ENCODE measurements at places on chromosomes 7 and 10.
A peak's percentile ranks its signal among the peaks of the same experiment; 100 is the strongest.

DNA sequence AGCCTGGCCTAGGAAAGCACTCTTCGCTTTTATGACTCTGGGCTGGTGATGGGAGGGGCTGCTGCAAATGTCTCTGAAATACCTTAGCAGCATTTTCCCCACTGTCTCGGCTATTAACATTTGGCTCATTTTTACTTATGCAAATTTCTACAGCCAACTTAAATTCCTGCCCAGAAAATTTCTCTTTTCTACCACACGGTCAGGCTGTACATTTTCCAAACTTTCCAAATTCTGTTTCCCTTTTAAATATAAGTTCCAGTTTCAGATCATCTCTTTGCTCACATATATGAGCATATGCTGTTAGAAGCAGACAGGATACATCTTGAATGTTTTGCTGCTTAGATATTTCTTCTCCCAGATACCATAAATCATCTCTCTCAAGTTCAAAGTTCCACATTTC is 332.3 kb downstream of the ADK start:
- DNase-seq = no peak

DNA sequence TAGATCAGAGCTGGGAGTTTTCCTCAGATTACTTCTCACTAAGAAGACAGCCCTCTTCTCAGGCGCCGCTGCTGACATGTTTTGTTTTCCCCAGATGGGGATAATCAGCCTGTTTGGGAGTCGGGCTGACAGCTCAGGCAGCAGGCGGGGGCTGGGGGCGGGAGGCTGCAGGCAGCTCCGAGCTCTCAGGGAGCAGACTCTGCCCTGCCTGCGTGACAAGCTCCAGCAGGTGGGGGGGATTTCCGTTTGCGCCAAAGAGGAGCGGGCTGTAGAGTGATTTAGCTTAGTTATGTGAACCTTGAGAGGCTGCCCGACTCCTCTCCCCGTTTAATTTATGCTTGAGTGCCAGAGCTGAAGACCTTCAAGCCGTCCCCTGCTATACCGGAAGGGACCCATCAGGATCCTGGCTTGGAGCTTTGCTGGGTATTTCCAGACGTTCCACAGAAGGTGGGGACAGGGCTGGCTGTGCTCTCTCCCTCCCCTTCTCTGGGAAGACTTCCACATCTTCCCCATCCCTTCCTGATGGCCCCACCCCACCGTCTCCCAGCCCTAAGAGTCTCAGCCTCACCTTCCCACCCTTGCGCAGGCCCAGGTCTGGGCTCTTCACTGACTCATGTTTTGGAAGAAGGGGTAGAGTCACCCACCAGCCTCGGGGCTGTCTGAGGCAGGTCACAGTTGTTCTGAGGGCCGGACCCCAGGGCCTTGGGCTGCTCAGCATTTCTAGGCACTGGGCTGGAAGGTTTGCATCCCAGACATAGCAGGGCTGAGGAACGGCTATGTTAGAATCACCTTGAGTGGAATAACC is 24.7 kb upstream of the ADCYAP1R1 start:
- peak; percentile 8 for DNase-seq

DNA sequence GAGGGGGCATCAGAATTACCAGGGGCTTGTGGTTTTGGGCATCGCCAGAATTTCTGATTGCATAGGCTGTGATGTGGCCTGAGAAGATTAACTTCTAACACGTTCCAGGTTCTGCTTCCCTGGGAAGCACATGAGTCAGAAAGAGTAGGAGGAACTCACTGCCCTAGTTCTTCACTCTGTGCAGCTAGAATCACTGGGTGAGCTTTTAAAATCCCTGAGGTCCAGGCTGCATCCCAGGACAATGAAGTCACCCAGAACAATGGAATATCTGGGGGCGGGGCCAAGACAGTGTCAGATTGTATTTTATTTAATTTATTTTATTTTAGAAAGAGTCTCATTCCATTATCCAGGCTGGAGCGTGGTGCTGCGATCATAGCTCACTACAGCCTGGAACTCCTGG is 636.5 kb downstream of the CALN1 start:
- DNase-seq = no peak

GRCh38 chr10:84166620-84167288 is 6.8 kb upstream of the GPR15LG start:
- DNase-seq = no peak

DNA sequence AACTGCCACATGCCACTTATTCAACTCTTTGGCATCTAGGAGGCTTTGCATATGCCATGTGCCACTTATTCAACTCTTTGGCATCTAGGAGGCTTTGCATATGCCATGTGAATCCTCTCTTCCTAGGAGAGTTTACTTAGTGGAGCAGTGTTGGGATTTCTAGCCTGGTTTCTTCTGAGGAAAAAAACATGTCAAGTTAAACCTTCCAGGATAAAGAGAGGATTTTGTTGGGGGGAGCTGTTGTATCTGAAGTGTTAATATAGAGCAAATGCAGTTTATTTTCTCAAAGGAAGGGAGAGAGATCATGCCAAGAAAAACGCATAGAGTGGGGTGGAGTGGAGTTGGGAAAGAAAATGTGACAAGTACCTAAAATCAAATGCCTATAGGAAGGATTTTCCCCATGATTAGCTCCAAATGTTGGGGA is 91.5 kb downstream of the MCU start:
- no peak for DNase-seq

DNA sequence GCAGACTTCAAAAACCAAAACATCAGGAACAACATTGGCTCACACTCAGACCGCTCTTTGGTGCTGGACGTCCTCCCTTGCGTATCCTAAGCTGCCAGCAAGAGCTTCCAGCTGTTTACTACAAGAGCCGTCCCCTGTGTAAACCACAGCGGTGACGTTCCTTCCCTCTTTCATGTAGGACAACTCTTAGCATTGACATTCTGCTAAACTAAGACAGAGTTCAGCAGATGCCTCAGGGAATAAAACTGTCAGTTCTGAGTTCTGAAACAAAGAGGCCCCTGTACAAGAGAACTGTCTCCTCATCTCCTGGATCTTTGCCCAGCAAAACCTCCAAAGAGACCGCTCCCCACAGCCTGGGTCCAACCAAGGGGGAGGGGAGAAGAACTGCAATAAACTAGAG is 57.8 kb upstream of the OPALIN start:
- no peak for DNase-seq

- DNase-seq = no peak
Observed at GRCh38 chr7:116524221-116524608, 621 bp upstream of the CAV1 start.

DNA sequence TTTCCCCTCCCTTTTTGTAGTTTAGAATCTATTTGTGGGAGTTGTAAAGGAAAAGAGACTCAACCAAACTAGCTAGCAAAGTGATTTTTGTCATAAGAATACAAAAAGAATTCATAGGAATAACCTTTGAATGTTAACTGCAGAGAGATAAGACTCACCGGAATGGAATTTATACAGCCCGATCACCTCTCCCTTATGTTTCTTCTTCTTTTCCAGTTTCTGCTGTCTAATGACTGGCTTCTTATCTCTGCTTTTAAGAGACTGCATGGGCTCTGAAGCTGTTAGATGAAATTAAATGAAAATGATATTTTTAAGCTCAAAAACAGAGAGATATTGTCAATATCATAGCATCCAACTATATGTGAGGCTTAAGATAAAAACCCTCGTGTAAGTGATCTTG is 1095.9 kb downstream of the REEP3 start:
- no peak for DNase-seq

GRCh38 chr7:12855036-12855435 is 167.6 kb downstream of the ARL4A start:
- DNase-seq = no peak

DNA sequence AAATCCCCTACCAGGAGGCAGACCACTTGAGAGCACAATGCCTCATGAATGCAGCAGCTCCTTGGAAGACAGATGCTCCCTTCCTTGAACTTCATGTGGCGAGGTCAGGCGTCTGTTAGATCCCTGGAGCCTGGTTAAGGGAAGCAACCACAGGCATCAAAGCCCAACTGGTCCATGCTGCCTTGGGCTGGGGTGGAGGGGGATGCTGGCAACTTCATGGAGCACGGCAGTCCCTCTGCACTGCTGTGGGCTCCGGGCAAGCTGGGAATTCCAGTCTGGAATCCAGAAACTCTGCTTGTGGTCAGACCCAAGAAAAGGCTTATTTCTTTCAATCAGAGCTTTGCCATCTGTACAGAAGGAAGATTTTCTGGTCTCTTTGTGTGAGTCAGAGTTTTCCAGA is 130.4 kb downstream of the PFKFB3 start:
- DNase-seq = no peak

DNA sequence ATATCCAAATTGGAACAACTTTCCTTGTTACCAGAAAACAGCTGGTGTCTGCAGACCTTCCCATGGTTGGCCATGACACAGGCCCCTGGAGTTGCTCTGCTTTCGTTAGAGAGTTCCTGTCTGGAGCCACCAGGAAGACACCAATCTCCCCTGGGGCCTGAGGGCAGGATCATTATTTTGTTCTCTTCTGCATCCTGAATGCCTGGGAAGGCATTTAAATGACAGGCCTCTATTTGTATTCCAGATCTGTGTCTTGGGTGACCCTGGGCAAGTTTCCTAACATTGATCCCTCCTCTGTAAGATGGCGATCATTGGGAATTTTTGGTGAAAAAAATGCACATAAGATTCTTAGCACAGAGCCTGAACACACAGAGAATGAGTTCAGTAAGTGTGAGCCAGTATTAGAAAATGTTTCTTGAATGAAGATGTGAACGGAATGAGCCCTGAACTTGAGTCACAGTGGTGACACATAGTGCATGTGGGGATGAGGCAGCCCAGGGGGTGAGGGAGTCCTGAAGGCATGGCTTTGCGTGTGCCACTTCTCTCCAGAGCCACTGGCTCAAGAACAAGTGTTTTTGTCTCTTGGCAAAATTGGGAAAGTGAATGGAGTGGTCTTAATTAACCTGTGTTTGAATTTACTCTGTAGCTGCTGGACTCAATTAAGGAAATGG is 28.4 kb downstream of the BMPER start:
- DNase-seq = no peak

DNA sequence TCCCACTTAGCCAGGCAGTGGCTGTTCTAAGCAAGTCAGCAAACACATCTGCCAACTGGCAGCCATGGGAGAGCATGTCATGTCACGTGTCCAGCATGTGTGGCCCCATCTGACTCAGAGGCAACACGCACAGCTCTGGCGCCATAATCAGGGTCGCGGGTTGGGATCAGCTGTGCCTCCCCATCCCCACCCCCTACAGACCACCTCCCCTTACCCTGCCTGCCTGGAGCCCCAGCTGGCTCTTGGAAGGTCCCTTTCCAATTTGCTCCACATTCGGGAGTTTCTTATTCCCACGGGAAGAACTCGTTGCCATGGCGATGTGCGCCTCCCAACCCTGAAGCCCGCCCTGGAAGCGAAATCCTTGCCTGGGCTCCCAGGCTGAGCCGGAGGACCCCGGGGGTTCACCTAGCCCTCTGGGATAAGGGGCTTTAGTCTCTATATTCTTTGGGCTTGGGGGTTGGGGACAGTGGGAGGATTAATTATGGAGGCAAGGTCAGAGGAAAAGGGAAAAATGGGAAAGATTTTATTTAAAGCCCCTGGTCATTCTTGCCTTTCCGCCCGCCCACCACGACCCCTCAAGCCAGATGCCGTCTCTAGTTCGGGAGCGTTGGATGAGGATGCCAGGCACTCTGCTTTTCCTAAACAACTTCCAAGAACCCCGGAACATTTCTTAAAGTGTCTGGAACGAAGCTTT is 283.7 kb downstream of the ZEB1 start:
- peak; percentile 5 for DNase-seq

DNA sequence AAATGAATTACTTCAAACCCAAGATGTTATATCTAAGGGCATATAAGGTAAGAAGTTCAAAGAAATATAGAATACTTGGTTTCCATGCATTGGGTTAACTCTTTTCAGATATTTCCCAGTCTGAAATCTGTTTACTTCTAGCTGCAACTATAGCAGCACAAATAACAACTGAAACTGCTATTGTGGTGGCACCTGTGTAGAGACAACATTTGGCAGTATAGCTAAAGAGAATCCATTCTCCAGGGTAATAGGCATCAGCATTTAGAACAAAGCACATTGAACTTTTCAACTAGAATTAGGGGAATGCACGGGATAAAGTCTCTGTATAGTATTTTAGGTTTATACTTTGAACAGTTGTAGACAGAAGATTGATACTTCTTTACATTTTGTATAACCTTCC is 19.7 kb upstream of the CALCR start:
- DNase-seq = no peak

DNA sequence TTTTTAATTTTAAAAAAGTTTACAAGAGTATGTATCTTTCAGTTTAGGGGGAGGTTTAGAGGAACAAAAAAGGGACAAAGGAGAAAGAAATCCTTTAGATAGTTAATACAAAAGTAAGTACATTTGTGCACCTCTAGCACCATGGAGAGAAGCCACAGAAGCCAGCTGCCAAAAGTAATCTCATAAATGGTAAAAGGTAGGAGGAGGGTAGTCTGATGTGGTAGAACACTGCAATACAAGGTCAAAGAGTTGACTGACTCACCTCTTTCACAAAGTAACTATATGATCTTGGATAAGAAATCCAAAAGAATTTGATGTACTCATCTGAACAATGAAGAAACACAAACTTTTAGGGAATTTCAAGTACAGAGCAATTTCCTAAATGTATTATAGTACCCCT is 68.1 kb downstream of the CNOT4 start:
- DNase-seq = no peak

DNA sequence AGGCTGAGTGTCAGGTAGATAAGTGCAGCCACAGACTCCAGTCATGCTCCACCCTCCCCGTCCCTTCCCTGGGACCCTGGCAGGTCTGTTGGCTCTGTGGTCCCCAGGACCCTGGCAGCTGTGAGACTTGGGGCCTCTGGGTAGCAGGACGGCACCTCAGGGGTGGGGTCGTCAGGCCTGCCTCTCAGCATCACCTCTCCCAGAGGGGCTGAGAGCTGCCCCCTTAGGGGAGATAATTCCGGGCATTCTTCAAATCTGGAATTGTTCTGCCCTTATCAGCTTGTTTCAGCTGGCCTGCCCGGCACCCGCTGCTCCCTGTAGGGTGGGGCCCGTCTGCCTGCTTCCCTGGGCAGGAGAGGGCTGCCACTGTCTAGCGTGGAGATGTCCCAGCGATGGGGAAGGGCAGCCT is 23.3 kb downstream of the PODXL start:
- DNase-seq = no peak

GRCh38 chr10:110221721-110222261 is 14.4 kb downstream of the MXI1 start:
- peak; percentile 43 for DNase-seq

- no peak for DNase-seq
Observed at GRCh38 chr7:115827305-115828045, 203.1 kb downstream of the TFEC start.

- no peak for DNase-seq
Observed at GRCh38 chr10:9147475-9147874, 1093.0 kb downstream of the GATA3 start.

- DNase-seq = no peak
Observed at GRCh38 chr7:120731271-120731670, 126.7 kb downstream of the TSPAN12 start.

- DNase-seq = no peak
Observed at GRCh38 chr10:35421553-35422178, 85.4 kb downstream of the CCNY start.

GRCh38 chr7:1529383-1530116 is 952 bp upstream of the MAFK start:
- no peak for DNase-seq

GRCh38 chr7:142357953-142358520 is 100.2 kb upstream of the PRSS58 start:
- peak; percentile 2 for DNase-seq

Data from NCI-H510A treated with DMSO at 0.1 percent for 48 hours (cell line).